ENCODE measurements at places on chromosomes 7 and 10.

- DNase-seq = no peak
Measured at GRCh38 chr7:153023194-153023592, 263.6 kb downstream of the ACTR3B start.

GRCh38 chr7:111788286-111789047 lies 226.2 kb upstream of the IMMP2L start:
- DNase-seq = no peak

- no peak for DNase-seq
Measured at GRCh38 chr10:9957351-9957750, 1060.3 kb upstream of the CELF2 start.

DNA sequence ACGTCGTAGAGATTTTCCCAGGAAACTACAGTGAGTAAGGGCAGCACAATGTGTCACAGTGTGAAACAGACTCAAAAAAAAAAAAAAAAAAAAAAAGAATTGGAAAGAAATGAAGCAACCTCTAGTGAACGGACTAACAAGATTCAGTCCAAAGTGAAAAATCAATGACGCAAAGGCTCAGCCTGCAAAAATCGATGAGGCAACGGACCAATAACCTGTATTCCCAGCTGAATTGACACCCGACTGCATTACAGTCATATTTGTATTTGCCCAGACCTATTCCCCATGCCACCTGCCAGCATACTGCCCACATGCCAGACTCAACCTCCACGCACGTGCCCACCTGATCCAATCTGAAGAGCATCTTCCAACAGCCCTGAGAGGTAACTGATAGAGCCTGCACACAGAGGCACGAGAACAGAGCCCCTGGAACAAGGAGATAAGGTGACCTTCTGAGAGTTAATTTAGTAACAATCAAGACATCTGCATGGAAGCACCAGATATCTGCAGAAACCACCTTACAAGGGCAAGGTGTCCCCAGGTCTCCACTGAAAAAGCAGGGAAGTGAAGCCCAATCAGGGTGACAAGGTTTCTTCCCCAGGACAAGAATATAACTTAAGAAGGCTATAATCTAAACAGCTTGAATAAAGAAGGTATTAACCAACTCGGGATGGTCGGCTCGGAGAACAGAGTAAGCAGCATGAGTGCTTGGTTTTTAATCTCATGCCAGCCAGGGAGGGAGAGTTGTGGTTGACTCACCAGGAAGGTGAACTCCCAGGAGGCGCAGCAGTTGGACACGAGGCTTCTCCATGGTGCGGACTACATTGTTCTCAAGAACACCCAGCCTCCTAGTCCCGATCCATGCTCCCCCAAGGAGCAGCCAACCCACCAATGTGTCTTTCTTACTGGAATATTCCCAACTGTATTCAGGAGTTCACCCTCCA lies 48.5 kb downstream of the PLXNA4 start:
- no peak for DNase-seq

DNA sequence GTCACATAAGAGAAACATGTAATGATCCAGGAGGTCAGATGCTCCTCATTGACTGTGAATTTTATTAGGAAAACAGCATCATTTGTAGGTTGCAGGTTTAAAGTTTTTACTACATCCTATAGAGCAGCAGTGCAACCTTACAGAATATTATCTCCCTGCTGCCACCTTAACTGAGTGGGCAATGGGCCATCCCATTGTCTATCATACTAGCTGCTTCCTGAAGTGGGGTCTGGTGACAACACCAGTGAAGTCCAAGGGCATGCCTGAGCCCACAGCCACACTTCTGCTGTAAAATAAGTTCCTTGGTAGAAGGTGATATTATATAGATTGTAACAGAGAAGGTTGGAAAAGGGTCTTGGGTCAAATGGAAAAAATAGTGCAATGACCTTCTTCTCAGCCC lies 4.0 kb upstream of the RAB18 start:
- no peak for DNase-seq

Data from sigmoid colon (tissue), 7 donors.